Stimulated activated CD8-positive, alpha-beta memory T cell treated with anti-CD3 and anti-CD28 coated beads, Interleukin-4, amount 100 ng/mL, for 4 hours (primary cell): ENCODE measurements at places on chromosomes 6 and 20.

- DNase-seq, result no peak
Measured at GRCh38 chr6:158654498-158654897, 4.6 kb downstream of the SYTL3 start.

DNA sequence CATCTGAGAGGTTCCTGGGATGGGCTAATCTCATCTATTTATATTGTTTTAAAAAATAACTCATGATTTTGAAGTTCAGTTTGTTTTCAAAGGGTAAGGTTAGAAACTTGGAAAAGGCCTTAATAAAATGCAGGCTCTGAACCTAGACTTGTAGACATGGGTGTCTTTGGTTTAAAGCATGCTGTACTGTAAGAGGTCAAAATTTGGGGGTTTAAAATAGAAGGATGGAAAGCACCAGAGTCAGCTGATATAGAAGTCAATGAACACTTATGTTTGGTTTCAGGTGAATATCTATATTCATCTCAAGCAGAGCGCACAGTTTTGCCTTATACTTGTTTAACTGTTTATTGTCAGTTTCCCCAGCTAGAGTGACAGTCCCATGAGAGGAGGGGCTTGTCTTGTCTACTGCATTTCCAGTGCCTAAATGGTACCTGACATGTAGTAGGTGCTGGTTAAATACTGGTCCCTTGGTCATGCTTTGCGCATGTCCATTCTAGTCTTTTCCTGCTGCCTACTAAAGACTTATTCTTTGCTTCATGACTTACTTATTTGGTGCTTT is 112.3 kb upstream of the DTNBP1 start:
- no peak for DNase-seq

DNA sequence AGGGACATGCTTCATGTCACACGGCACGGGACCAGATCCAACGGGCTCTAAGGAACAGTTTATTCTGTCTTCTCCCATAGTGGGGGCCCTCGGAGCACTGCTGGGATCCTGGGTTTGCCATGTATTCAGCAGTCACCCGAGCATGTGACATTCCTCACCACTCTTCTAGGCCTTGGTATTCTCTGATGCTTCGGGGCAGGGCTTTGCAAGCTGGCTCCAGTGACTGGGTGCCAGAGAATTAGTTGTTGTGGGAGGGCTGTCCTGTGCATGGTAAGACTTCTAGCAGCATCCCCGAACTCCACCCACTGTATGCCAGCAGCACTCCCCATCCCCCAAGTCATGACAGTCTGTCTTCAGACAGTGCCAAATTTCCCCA is 5.4 kb downstream of the CCN5 start:
- DNase-seq, result no peak

DNA sequence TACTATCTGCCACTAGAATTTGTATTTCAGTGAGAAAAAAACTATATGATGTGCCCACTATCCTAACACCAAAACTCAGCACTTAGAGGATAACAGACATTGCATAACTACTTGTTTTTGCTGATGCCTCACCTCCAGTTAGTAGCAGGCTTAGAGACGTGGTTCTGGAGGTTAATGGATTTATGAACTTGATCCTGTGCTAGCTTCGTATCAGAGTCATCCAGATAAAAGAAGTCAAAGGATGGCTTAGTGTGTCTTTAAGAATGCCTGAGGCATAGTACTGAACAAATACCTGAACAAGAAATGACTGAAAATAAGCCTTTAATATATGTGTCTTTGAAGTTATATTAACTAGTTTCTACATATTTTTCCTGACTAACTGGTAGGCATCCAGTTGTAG is 414.9 kb upstream of the PTCHD4 start:
- DNase-seq, result no peak

- DNase-seq, result no peak
Measured at GRCh38 chr6:133012774-133013173, 198.4 kb downstream of the RPS12 start.

GRCh38 chr6:111683157-111683556 is 77.5 kb upstream of the TRAF3IP2 start:
- no peak for DNase-seq

- DNase-seq, result no peak
Measured at GRCh38 chr6:160337301-160337700, 10.9 kb upstream of the SLC22A3 start.

GRCh38 chr6:52642368-52642767 is 28.5 kb upstream of the TMEM14A start:
- no peak for DNase-seq

- DNase-seq, result no peak
Measured at GRCh38 chr20:31760519-31761240, 21.6 kb downstream of the TPX2 start.

DNA sequence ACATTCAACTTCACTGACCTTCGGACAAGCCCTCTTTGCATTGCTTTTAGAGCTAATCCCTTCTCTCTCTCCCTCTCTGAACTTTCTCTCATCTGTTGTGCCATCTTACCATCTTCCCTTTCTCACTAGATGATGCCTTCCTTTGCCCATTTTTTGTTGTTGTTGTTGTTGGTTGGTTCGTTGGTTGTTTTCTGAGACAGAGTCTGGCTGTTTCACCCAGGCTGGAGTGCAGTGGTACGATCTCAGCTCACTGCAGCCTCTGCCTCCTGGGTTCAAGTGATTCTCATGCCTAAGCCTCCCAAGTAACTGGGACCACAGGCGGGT is 18.8 kb downstream of the MAP3K5 start:
- no peak for DNase-seq

GRCh38 chr6:106525107-106525881 is 104.0 kb downstream of the RTN4IP1 start:
- DNase-seq, result no peak

DNA sequence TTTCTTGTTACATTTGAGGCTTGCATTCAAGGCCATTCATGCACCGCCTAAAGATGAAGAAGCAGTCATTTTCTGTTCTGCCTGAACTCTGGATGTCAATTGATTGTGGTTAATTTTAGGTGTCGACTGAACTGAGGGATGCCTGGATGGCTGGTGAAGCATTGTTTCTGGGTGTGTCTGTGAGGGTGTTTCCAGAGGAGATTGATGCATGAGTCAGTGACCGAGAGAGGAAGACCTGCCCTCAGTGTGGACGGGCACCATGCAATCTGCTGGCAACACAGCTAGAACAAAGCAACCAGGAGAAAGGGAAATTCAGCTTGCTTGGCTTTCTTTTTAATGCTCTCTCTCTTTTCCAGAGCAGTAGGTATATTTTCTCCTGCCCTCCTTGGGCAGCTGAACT is 164.1 kb upstream of the ECI2 start:
- DNase-seq, result no peak

DNA sequence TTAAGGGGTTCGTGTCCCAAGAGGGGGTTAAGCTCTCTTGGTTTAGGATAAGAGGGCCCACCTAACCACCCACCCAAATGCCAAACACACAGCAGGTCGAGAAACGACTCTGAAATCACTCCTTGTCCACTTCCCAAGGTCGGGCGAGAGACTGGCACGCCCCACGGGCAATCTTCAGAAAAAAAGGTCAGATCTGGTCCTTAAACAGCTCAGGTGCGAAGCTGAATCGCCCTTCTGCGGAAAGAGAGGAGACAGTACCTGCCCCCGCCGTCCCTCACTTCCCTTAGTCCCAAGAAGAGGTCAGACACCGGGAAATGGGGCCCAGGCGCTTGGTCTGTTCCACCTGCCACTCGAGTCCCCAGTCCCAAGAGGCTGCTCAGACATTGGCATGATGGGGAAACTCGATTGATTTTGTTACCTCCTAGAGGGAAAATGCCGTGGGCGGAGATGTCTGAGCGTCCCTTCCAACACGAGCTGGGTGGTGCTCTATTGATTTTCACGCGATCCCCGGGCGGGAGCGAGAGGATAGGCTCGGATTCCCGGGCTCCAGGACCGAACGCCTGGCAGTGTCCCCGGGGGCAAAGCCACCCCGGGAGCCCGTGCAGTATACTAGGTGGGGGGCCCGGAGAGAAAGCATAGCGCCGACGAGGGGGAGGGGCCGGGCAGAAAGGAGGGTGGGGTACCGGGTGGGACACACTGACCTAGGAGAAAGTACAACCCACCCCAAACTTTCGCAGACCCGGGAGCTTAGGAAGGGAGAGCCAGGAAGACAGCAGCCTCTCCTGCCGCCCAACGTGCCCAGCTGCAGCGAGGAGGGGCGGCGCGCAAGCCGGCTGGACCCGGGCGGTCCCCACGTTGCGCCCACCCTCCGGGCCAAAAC is 1.1 kb upstream of the SAMD5 start:
- no peak for DNase-seq

GRCh38 chr20:21323640-21324039 is 20.5 kb downstream of the XRN2 start:
- no peak for DNase-seq
